ENCODE measurements at places on chromosomes 1 and 21. TPM values are rescaled to one million over a fixed set of nuclear protein-coding genes. Genes with fewer than 3 reads are reported as not detected.

DNA sequence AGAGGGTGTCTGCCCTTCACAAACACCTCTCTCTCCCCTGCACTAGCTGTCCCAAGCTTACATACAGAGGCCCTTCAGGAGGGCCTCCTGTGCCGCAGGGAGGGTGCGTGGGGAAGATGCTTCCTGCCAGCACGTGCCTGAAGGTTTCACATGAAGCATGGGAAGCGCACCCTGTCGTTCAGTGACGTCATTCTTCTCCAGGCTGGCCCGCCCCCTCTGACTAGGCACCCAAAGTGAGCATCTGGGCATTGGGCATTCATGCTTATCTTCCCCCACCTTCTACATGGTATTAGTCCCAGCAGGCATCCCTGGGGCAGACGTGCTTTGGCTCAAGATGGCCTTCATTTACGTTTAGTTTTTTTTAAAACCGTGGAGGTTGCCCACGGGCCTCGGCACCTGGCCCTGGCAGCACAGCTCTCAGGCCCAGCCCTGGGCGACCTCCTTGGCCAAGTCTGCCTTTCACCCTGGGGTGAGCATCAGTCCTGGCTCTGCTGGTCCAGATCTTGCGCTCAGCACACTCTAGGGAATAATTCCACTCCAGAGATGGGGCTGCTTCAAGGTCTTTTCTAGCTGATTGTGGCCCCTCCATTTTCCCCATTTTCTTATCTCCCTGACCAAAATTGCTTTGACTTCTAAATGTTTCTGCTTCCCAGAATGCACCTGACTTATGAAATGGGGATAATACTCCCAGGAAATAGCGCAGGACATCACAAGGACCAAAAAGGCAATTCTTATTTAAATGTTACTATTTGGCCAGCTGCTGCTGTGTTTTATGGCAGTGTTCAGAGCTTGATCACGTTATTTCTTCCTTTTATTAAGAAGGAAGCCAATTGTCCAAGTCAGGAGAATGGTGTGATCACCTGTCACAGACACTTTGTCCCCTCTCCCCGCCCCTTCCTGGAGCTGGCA, 6.1 kb downstream of the NPPA start:
- DNase-seq: no peak

SYCP1 gene
- not detected for total RNA-seq

- DNase-seq: no peak
Observed at GRCh38 chr1:233237647-233238046, 57.9 kb downstream of the PCNX2 start.

FCRL1 gene
- not detected for total RNA-seq

DNA sequence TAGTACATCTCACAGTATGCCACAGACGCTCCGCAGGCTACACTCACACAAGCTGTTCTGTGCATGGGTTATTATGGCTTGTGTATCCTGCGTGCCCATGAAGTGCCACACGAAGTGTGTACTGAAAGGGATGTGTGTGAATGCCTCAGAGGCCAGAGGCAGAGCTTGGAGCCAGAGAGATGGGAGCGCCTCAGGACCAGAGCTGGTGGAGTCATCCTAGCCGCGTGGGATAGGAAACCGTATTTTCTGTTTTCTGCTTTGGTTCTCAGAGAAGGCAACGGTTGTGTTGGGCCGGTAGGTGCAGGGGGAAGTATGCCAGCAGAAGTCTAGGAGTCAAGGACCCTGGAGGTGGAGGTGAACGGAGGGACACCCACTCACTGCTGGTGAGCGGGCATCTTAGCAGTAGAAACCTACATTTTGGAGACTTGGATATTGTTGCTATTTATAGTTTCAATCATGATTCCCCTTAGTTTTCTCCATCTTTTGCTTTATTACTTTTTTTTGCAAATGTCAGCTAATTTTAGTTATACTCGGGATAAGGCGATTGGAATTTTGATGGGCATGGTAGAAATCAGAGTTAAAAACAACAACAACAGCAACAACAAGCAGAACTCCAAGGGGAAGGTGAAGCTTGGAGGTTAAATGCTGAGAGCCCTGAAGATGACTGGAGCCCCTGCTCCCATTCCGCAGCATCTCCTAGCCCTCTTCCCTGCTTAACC, 188.2 kb downstream of the DYRK1A start:
- DNase-seq: no peak

DNA sequence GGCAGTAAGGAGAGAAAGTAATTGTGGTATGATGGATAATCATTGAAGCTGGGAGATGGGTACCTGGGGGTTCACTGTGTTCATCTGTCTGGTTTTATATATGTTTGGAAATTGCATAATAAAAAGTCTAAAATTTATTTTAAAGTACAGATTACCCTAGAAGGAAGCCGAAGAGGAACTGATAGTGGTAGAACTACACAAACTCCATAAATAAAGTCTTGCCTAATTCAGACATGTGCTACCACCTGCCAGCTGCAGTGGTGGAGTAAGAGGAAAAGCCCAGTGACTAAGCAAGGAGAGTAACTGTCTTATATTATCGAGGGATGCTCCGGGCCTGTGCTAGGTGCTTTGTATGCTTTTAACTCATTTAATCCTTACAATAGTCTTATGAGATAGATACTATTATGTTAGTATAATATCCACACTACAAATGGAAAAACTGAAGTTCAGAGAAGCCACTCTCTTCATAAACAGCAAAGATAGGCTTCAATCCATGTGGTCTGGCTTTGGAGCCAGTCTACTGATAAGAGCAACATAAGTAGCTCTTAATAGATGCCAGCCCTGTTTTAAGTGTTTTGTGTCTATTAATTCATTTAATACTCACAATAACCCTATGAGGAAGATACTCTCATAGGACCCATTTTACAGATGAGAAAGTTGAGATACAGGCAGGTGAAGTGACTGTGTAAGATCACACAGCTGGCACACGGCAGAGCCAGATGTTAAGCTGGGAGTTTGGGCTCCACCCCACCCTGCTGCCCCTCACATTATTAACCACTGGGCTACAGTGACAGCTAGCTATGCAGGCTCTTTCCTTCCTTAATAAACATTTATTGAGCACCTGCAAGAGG, 56.8 kb upstream of the HNRNPU start:
- DNase-seq: peak; percentile 19

GRCh38 chr1:19029191-19030085, 73.0 kb upstream of the IFFO2 start:
- no peak for DNase-seq

SLC1A7 gene
- total RNA-seq: not detected

DNA sequence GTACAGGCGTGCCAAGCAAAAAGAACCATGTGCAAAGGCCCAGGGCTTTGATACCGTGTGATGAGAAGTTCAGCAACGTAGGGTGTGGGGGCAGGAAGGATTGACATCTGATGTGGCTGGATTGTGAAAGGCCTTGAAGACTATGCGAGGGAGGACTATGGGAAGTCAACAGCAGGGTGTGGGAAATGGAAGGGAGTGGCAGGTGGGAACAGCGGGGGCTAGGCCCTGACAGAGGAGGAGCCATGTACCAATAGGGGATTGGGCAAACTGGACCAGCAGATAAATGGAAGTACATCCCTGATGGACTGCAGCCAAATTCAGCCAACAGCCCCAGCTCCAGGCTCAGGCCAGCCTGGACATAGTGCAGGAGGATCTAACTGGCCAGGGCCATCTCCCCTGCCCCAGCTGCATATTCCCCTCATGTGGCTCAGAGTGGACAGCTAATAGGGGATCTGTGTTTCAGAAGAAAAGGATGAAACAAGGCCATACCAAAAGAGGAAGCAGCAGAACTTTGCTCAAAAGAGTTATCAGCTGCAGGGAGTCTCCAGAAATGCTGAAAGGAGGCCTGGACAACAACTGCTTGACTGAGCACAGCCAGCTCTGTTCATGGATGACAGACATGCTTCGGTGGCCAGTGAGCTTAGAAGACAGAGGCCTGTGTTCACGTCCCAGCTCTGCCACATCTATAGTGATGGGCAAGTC, 140.2 kb upstream of the SGIP1 start:
- no peak for DNase-seq

DNA sequence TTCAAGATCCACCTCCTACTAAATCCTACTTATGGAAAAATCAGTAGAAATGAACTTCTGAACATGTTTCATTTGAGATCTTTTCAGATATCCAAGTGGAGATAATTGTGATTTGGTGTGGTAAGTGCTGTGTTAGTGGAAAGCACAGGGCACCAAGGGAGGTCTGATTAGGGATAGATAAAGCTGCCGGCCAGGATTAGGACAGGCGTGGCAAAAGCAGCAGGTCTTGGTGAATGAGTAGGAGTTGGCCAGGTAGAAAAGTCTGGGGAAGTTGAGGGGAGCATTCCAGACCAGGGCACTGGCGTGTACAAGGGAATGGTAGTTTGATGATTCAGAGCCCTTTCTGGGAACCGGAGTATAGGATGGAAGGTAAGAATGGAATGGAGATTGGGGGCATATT, 47.8 kb downstream of the AZIN2 start:
- no peak for DNase-seq

DNM3 gene
- not detected for total RNA-seq

DNA sequence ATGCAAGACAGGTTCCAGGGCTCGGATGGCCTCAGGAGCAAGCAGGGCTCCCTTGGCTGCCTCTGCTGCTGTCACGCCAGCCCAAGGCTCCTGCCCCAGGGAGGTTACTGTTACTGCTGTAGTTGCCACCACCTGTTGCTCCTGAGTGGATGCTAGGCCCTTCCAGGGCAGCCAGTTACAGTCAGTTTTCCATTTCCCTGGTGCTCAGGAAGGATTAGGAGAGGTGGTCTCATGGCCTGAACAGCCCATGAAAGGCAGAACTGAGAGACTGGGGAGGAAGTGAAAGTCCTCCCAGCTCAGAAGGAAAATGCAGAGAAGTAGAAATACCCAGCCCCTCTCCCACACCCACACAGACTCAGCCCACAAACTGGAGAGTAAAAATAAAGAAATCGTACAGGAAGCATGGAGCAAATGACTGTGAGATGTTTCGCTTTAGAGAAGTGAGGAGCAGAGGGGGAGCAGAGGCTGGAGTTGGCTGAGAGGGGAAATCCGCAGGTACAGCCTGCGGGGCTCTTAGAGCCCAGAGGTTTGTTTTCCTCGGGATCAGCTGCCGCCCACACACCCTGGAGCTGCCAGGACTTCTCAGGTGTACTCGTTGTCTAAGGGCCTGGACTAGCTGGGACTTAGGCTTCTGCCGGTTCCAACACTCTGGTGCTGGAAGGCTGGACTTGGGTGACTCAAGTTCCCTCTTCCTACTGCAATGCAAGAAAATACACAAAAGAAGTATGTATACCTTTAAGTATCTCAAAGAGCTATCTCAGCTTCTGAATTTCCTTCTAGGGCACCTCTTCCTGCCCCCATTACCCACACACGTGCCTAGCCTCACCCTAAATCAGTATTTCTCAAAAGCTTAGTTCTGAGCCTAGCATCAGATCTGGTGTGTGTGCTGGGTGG, 2.3 kb downstream of the IL6R start:
- no peak for DNase-seq

XCL2 gene
- not detected for total RNA-seq

ATP1A4 gene
- total RNA-seq: not detected

DNA sequence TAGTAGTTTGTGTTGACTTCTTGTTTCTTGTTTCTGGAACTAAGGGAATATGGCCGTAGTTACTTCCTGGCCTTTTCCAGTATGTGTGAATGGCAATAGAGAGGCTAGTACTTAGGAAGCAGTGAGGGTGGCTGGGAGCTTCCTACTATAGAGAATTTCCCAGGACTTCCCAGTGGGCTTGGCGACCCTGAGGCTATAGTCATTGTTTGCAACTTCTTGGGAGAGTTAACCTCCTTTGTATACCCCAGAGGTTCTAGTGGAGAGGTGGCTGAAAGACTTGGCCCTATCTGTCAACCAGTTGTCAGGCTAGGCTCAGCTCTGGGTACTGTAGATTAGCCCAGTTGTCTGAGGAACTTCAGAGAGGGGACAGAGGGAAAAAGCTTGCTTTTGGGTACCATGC, 15.6 kb downstream of the RAD54L start:
- no peak for DNase-seq

SELENBP1 gene
- 10.2 TPM for total RNA-seq

DNA sequence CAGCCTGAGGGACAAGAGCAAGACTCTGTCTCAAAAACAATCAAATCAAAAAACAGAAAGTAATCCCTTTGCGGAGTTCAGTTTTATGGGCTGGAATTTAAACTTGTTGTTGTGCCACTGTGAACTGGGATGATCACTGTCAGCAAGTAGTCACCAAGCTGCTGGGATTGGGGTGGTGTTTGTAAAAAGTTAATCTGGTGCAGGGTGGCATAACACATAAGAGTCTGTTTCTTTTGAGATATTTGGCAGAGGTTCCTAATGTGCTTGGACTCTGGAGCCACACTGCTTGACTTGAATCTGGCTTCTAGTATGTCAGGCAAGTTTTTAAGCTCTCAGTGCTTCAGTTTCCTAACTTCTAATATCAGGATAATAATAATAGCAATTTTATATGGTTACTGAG, 6.6 kb downstream of the CLIC4 start:
- no peak for DNase-seq

- DNase-seq: no peak
Observed at GRCh38 chr1:53766831-53767405, 28.0 kb upstream of the GLIS1 start.

ITLN2 gene
- not detected for total RNA-seq

NPL gene
- total RNA-seq: 2.3 TPM

GRCh38 chr1:43992232-43992995, 1.0 kb downstream of the CCDC24 start:
- no peak for DNase-seq

ZNF593OS gene
- total RNA-seq: not detected

DNA sequence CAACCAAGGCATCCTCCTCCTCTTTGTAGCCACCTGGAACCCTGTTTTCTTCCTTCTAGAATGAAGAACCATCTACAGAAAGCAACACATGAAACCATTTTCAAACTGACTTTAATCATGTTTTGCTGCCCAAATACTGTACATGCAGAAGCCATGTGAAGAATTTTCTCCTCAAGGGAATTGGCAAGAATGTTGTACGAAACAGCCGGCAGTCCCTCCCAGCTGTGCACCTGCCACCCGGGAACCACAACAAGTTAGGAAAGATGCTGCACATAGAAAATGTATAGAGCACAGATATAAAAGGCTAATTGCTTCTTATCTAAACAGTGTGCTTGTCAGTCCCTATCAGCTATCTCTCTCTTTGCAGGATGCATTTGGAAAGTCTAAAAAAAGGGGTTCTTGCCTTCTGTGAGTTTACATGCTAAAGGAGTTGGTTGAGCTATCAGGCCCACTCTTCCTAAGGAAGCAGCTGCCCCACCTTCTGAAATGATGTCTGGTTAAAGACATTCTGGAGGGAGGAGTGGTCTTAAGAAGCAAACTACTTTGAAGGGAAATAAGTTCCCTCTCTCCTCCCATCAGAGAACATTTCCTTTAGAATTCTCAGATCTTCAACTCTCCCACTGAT, 44.8 kb downstream of the RIMS3 start:
- DNase-seq: no peak

DNA sequence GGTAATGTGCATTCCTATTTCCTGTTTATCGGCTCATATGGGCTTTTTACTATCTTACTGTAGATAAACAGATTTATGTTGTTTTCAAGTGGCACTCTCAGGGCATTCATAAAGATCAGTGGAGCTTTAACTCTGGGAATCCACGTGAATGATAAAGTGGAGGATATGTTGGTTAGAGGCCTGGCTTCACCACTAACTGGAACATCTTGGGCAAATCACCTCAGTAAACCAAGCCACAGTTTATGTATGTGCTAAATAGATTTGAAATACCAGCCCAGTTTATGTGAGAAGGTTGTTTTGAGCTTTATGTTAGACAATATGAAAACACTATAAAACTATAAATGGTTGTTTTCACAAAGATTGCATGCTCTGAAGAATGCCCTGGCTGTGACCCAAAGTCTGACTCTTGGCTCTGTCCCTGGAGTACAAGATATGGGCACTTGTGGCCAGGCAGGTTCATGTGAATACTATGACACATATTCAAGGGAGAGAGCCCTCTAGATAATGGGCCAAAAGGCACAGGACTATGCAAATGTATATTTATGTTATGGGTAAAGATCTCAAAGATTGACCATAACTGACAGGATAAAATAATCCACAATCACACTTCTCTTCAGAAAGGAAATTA, 36.7 kb downstream of the FAM163A start:
- peak; percentile 64 for DNase-seq
